ENCODE measurements at places on chromosomes 13 and 19. TPM values are rescaled to one million over a fixed set of nuclear protein-coding genes. Genes with fewer than 3 reads are reported as not detected.

Gene ZNF430
- 17.1 TPM for total RNA-seq

Gene S1PR5
- total RNA-seq = 0.11 TPM

Gene CDC16
- total RNA-seq = 83.5 TPM

Gene MKNK2
- total RNA-seq = 155 TPM

GRCh38 chr19:33864311-33864850 is 67.7 kb downstream of the KCTD15 start:
- DNase-seq = no peak
- H3K36me3 ChIP-seq = no peaks in the 10 kb centered on the region
- H3K4me3 ChIP-seq = no peak overlapping the region
- no peaks in the 10 kb centered on the region for H3K4me1 ChIP-seq
- no peak overlapping the region for H3K27ac ChIP-seq
- peaks cover 3% of the 10 kb centered on the region for H3K27me3 ChIP-seq

GRCh38 chr13:23488442-23488841 is 54.9 kb upstream of the SACS start:
- no peak overlapping the region for H3K27ac ChIP-seq
- peaks cover 13% of the 10 kb centered on the region for H3K27me3 ChIP-seq
- no peak overlapping the region for H3K4me3 ChIP-seq
- no peaks in the 10 kb centered on the region for H3K4me1 ChIP-seq
- no peaks in the 10 kb centered on the region for H3K36me3 ChIP-seq
- DNase-seq = no peak

- H3K4me3 ChIP-seq = no peak overlapping the region
- H3K27me3 ChIP-seq = no peaks in the 10 kb centered on the region
- DNase-seq = no peak
- peaks cover 56% of the 10 kb centered on the region for H3K36me3 ChIP-seq
- H3K27ac ChIP-seq = no peak overlapping the region
These were observed 18.0 kb downstream of the CLASRP start for GRCh38 chr19:45056831-45057230.

- DNase-seq = no peak
- no peak overlapping the region for H3K4me3 ChIP-seq
- H3K27me3 ChIP-seq = no peaks in the 10 kb centered on the region
These were observed 8.2 kb downstream of the KLHL26 start for GRCh38 chr19:18645035-18645511.

DNA sequence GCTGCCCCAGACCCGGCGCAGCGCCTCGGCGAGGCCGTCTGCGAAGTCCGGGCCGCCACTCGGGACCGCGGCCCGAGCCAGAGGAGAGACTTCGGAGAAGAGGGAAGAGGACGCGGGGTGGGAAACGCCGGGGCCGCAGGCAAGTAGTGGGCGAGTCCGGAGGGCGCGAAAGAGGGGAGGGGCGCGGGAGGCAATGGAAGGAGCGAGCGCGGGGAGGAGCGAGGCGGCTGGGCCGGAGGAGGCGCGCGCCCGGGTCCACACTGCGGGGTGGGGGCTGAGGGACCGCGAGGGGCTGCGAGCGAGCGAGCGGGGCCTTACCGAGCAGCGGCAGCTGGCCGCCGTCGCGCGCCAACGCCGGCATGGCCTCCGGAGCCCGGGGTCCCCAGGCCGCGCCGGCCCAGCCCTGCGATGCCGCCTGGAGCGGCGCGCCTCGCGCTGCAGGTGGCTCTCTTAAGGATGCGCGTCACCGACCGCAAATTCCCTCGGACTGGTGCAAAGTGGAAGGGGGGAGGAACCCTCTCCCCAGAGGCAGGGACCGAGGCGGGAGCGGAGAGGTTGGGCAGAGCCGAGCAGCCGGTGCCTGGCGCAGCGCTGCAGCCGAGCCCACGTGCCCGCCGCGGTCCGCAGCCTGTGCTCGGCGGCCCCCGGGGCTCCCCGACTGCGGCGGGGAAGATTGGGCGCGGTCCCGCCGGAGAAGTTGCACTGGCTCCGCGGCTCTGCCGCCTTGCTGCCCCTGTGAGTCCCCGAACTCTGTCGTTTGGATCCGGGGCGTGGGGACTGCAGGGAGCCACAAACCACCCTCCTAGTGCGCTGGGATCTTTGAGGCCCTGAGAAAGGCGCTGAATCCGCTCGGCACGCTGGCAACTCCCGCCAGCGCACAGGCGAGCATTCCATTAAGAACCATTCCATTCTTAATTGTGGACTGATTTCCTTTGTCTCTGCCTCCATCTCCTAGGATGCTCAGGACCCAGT is at the start of gene FLT3:
Gene FLT3, minus strand, starts transcription at position 427 of the 972 bp plus-strand sequence. Its CDS starts 66 bp downstream, at position 361.
- peak within 1 kb of the TSS; percentile 51 for H3K4me3 ChIP-seq
- DNase-seq = peak; percentile 62
- H3K36me3 ChIP-seq = no peaks in the 10 kb centered on the region
- H3K27me3 ChIP-seq = peaks cover 43% of the 10 kb centered on the region
- peaks cover 8% of the 10 kb centered on the region for H3K4me1 ChIP-seq

GRCh38 chr19:9911524-9912185 is 24.7 kb downstream of the OLFM2 start:
- peaks cover 3% of the 10 kb centered on the region for H3K4me1 ChIP-seq
- H3K36me3 ChIP-seq = no peaks in the 10 kb centered on the region
- DNase-seq = no peak

DNA sequence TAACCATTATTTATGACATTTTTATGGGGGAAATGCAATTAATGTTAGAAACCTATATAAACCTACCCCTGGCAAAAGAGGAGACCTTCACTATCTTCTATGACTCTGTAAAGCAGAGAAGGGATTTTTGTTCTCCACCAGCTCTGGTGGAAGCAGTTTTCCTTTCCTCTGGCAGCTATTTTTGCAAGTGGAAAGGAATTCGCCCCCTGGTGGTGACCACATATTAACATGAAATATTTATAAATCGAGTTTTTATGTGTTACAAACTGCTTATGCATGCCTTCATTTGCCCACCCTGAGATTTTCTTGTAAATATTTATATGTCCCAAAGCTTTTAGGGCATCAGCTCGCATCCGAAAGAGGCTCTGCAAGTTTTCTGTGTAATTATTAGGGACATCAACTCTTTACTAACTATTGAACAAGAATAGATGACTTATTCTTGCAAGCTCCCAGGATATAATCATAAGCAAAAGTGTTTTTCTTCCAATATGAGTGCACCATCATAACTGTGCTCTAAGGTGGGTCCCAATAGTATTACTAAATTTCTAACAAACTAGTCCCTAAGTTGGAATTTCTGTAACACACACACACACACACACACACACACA is 62.4 kb downstream of the SERTM1 start:
- no peak overlapping the region for H3K4me3 ChIP-seq
- H3K36me3 ChIP-seq = no peaks in the 10 kb centered on the region
- peak; percentile 57 for DNase-seq
- H3K27me3 ChIP-seq = peaks cover 5% of the 10 kb centered on the region

DNA sequence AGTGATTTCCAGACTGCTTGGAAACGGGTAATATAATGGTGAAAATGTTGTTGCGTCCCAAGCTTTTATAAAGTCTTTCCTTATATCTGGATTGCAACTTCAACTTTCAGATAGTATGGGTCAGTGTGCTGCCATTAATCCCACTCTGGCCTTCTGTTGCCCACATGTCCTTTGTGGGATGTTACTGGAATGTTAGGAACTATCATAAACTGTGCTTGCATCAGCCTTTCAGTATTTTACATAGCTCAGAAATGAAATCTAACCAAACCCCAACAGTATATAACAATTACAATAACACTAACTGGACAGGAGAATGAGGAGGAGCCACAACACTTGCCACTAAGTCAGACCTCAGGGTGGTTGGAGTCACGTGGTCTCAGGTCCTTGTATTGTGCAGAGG is 78.9 kb downstream of the LNX2 start:
- peaks cover 5% of the 10 kb centered on the region for H3K36me3 ChIP-seq
- no peaks in the 10 kb centered on the region for H3K4me1 ChIP-seq
- no peak overlapping the region for H3K4me3 ChIP-seq

DNA sequence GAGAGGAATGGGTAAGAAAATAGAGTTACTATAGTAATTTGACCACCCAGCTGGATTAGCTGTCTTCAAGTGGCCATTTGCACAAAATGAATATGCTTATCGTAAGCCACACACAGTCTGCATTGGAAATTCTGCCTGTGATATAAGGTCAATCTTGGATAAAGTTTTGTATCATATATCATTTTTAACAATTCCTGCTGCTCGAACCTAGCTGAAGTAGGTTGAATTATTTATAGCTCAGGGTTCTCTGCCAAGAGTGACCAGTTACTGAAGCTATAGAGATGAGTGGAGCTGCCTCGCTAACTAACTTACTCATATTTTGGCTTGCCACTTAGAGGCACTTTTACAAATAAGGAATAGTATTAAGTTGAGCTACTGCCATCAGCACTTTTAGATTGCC is 220.9 kb downstream of the RGCC start:
- H3K27me3 ChIP-seq = no peaks in the 10 kb centered on the region
- peaks cover 29% of the 10 kb centered on the region for H3K36me3 ChIP-seq
- H3K27ac ChIP-seq = no peak overlapping the region
- H3K4me3 ChIP-seq = no peak overlapping the region

- no peaks in the 10 kb centered on the region for H3K27me3 ChIP-seq
- no peak overlapping the region for H3K4me3 ChIP-seq
- DNase-seq = no peak
- H3K27ac ChIP-seq = no peak overlapping the region
- no peaks in the 10 kb centered on the region for H3K36me3 ChIP-seq
- no peaks in the 10 kb centered on the region for H3K4me1 ChIP-seq
These were observed 24.3 kb downstream of the LYL1 start for GRCh38 chr19:13078381-13078780.

DNA sequence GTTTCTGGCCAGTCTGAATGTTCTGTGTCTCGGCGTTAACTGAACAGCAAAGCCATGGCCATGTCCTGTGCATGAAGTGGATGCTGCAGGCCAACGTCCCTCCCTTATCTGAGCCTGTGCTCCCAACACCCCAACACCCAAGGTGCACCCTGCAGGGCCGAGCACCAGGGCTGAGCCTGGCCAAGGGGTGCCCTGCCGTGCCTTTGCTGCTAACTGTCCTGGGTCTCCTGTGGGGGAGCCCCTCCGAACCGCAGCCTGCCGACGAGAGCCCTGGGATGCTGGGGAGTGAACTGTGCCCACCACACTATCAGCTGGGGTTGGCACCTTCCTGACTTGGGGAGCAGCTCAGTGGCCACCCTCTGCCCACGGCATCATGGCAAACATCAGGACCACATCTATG is 17.6 kb downstream of the GPX4 start:
- H3K36me3 ChIP-seq = peaks cover 38% of the 10 kb centered on the region
- H3K27me3 ChIP-seq = no peaks in the 10 kb centered on the region
- DNase-seq = no peak
- no peaks in the 10 kb centered on the region for H3K4me1 ChIP-seq

Data from activated CD4-positive, alpha-beta T cell treated with anti-CD3 and anti-CD28 coated beads for 36 hours (primary cell).